HFFc6 (cell line): ENCODE measurements at places on chromosomes 1 and 21.

GRCh38 chr1:236391008-236391407 lies 3.1 kb upstream of the EDARADD start:
- no peak for DNase-seq

DNA sequence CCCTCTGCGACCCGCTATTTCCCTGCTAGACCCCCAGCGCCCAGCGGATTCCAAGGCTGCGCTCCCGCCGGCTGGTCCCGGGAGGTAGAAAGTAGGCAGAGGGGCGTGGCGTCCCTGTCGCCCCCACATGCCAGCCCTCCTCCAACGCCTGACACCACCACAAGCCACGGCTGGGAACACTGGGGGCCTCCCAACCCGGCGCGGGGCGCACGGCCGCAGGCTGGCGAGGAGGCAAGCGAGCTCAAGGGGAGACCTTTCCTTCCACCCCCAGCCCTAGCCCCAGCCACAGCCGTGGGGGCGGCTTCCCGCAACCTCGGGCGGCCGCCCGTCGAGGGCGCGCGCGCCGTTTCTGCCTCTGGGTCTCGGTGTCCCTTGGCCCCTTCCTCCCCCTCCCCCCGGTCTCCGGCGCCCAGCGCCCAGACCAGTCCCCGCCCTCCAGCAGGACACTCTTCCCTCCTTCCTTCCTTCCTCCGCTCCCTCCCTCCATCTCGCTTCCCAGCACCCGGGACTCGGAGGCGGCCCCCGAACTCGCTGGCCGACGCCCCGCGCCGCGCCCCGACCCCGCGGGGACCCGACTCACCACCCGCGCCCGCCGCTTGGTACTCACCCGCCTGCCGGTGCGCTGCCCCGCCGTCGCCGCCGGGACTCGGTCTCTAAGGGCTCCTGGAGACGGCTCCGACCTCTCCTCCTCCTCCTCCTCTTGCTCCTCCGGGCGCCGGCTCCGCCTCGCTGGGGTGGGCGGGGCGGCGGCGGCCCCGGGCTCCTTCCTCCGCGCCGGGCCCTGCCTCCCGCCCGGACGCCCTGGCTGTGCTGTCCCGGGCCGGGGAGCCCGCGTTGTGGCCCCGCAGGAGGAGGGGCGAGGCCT lies at the start of gene GNG12:
GNG12 (minus strand) TSS at position 731 of the 865 bp plus-strand sequence. CDS start 125,781 bp downstream, outside the sequence.
- DNase-seq, result peak; percentile 59

DNA sequence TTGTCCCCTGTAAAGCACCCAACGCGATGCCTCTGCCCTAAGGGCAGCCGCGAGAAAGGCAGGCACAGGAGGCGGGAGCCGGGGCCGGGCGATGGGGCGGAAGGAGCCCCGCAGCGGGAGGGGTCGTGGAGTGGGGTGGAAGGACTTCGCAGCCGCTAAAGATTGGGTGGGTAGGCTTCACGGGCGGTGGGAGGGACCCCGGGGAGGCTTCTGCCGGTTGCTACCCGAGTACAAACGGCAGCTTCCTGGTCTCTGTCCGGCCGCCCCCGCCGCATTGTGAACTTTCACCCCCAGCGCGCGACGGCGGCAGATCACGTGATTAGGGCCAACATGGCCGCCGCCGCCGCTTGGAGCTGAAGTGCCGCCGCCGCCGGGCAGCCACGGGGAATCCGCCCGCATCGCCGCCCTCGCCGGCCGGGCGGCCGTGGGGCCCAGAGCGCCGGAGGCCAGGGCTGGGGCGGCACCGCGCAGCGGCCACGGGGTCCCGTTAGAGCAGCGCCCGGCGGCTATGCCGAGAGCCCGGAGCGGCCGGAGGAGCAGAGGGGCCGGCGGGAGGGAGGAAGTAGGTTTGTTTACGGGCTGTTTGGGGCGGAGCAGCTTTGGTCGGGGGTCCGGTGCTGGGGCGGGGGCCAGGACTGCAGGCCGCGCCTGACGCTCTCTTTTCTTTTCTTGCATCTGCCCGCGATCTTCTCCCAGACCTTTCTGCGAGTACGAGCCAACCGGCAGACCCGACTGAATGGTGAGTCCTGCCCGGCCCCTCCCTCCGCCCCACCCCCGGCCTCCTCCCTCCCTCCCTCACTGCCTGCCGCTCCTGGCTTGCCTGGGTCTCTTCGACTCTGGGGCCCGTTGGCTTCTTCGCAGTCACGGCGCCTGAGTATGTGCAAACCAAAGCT lies 42.4 kb downstream of the TMEM53 start:
- DNase-seq, result peak; percentile 80

- DNase-seq, result no peak
These were observed 3.9 kb downstream of the ID3 start for GRCh38 chr1:23555270-23555985.

- no peak for DNase-seq
These were observed 982 bp downstream of the SCCPDH start for GRCh38 chr1:246725191-246725590.

DNA sequence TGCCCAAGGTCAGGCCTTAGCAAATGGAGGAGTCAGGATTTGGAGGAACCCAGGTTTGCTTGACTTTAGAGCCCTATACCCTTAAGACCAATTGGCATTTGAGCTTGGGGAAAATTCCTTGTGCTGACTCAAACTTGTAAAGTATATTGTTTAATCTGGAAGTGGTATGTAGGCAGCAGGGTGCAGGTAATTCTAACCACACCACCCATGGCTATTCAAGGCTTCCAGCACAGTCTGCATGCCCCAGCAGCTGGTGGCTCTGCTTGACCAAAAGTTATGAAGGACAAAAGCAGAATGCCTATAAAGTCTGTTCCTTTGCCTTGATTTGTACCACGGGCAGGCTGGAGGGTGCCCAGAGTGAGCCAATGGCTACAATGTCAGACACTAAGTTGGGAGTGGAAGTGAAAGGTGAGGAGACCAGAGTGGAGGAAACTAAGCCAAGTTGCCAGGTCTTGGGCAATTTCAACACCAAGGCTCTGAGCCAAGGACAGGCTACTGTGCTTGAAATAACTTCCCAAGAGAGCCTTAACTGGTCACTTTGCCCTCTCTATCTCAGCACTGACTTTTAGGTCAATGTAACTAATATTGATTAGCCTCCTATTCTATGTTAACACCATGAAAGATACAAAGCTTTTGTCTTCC lies 4.7 kb upstream of the G0S2 start:
- DNase-seq, result no peak

DNA sequence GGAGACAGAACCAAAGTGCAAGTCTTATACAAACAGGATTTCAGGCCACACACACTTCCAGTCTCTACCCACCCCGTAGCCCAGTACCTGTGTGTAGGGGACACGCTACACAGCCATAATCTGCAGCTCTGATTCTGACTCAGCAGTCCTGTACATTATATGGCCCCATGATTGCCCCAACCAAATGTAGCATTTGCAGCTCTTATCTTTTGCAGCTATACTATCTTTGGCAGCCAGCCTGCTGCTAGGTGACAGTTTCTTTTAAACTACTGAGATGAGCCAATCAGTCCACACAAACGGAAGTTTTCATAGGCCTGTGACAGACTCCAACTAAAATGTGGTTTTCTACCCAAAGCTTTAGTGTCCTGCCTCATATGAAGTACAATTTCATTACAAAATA lies 259.6 kb upstream of the ST6GALNAC5 start:
- DNase-seq, result no peak

- peak; percentile 43 for DNase-seq
These were observed 67.1 kb downstream of the ZNF281 start for GRCh38 chr1:200342511-200343311.

GRCh38 chr1:39034114-39034654 lies 8.0 kb downstream of the NDUFS5 start:
- DNase-seq, result no peak

- DNase-seq, result no peak
These were observed 31.5 kb downstream of the C1orf198 start for GRCh38 chr1:230836793-230837192.

DNA sequence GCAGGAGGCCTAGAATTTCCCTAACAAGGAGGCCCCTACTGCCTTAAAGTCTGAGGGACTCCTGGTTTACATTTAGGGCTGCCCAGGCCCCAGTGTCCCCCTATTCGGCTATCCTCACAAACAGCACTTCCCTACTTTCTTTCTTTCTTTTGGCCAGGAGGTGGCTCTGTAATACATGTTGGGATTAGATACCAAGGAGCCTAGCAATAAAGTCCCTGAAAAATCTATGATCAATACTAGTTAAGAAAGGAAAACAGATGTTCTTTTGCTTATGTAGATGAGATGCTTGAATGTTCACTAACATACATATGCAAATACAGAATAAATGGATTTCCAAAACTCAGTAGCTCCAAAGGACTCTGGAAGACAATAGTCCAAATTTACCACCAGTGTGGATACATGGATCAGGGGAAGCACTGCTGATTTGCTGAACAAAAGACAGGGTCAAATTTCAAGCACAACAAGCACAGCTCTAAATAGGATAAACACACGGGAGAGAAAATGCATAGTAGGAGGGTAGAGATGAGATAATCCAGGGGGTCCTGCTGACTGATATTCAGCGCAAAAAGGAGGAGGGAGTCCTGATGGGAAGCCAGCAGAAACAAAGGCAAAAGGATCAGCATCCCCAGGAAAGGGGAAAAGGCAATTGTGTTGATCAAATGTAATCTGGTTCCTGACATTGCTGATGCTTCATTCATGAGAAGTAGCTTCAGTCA lies 240.0 kb downstream of the NUF2 start:
- DNase-seq, result peak; percentile 20

GRCh38 chr1:5598824-5599395 lies 393.3 kb downstream of the NPHP4 start:
- no peak for DNase-seq

DNA sequence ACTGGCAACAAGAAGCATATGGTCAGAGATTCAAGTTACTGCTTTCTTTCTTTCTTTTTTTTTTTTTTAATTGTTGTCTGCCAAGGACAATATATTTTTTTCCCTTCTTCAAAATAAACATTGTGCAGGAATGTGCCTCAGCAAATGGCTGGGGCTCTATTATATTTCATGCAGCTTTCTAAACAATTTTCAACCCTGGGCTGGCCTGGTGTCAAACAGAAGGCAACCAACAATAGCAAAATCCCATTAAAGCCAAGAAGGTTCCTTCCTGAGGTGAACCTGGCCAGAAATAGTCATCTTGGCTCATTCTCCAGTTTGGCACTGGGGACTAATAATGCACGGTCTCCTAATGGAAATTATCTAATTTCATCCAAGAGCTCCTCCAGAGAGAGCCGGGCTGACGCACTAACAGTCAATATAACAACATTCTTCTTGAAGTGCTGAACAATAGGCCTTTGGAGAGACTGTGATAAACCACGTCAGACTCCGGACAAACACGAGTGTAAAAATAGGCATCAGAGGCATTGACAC lies 35.7 kb upstream of the HLX start:
- no peak for DNase-seq

- no peak for DNase-seq
These were observed 165.6 kb downstream of the DSCAM start for GRCh38 chr21:40681164-40681859.
